Hypothalamus (tissue), 51 donors: ENCODE measurements at places on chromosomes 6 and 20.

DNA sequence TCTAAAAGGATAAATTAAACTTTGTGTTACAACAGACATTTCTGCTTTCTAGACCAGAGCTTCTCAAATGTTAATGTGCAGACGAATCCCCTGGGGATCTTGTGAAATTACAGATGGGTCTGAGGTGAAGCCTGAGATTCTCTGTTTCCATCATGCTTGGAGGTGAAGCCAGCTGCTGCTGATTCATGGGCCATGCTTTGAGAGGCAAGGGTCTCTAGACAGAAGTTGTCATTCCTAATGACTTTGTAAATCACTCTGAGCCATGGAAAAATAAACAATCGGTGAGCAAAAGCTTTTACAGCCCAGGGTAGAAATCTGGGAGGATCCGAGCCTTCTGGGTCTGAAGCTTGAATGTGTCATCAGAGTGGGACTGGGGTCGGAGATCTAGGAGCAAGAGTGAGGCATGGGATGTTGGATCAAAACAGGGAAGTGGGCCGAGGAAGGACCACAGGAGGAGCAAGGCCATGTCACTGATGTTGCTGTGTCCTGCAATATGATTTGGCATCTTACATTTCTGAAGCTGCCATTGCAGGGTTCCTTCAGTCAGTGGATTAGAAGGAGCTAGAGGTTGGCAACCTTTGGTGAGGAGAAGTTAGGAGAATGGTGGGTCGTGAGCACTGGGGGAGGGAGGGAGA lies 77.3 kb downstream of the TRMT11 start:
- DNase-seq: no peak

DNA sequence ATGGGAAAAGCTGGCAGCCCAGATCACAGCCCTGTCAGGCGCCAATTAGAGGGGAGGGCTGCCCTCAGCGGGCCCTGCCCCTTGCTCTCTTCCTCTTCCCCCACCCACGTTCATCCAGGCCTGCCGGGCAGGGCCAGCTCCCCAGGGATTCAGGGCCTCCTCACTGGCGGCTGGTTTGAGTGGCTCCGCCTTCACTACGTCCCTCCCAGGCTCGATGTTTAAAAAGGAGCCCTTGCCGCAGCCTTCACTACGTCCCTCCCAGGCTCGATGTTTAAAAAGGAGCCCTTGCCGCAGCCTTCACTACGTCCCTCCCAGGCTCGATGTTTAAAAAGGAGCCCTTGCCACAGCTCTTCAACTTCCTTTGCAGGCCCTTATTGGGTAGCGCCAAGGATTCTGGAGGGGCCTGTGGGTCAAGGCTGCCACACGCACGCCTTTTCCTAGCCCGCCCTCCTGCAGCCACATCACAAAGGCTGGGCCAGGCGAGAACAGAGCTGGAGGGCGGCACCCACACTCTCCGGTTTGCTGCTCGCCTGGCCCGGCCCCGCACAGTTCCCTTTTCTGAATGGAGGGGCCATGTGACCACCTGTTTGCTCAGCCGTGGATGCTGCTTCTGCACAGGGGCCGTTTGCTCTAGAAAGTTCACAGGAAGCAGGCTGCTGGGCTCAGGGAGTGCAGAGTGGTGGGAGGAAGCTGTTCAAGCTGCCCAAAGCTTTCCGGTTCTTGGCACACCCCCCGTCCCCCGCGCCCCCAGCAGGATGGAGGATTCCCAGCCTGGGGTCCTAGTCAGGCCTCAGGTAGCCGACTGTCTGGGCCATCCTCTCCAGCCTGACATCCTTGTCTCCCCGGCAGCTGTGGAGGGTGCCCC lies 1.6 kb downstream of the SLC17A9 start:
- peak; percentile 59 for DNase-seq

- no peak for DNase-seq
Observed at GRCh38 chr20:32069711-32070110, 17.7 kb downstream of the HCK start.

- peak; percentile 22 for DNase-seq
Observed at GRCh38 chr20:39986173-39986904, 702.7 kb downstream of the MAFB start.

GRCh38 chr6:15426901-15427300 lies 181.0 kb downstream of the JARID2 start:
- no peak for DNase-seq

GRCh38 chr6:38162493-38163185 lies 343.1 kb downstream of the ZFAND3 start:
- no peak for DNase-seq

DNA sequence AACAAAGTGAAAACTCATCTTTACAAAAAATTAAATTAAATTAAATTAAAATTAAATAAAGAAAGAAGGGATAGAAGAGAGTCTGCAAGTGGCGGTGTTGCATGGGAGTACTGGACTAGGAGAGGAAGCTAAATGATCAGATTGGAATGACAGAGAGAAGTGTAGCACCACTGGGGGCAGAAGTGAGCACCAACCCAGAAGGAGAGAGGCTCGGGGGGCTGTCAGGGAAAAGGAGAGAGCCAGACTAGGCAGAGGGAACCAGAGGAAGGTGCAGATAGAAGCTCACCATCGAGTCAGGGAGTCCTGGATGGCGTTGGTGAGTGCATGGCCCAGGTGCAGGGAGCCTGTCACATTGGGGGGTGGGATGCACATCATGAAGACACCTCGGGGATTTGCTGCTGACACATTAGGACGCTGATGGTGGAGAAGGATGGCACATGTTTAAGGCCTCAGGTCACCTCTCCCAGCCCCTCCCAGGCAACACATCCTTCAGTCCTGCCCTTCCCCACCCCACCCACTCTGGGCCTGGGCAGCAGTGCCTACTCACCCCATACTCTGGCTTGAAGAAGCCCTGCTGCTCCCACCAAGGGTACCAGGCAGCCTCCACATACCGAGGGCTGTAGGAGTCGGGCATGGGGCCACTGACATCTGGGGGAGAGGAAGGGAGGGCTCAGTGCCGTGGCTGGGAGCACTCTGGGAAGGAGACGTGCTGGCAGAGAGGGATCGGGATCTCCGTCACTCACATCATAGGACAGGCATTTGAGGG lies 4.0 kb downstream of the VARS1 start:
- peak; percentile 17 for DNase-seq

GRCh38 chr6:64782877-64783276 lies 924.1 kb downstream of the EYS start:
- no peak for DNase-seq

DNA sequence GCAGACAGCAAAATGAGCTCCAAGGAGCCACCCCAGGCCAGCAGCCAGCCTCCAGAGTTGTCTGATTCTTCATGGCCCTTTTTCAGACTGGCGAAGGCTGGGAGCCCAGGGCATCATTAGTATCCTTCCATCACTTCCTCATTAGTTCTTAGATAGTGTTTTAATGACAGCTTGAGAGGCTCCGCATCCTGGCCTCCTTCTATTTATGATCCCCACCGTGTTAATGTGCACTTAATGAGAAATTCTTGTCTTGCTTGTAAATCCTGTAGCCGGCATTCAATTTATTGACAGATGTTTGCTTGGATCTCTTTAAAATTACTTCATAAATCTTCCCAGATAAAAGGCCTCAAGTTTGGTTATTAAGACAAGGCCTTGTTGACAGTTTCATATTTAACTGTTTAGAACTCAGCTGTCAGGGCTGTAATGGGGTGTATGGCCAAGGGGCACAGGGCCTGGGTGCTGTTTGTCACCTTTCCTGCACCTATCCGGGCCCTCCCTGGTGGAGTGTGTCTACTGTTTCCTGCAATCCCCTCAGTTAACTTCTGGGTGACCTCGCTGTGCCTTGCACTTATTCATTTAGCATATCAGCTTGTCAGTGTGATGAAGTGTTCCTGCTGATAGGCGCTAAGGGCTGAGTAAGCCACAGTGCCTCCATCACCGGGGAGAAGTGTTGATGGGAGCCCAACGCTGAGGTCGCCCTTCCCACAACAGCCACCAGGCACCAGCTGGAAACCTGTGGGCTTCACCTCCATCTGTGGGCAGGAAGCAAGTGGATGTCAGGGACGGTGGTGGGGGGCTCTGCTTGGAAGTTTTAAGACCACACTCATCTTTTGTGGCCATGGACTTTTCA lies 169.3 kb downstream of the TSHZ2 start:
- DNase-seq: no peak

DNA sequence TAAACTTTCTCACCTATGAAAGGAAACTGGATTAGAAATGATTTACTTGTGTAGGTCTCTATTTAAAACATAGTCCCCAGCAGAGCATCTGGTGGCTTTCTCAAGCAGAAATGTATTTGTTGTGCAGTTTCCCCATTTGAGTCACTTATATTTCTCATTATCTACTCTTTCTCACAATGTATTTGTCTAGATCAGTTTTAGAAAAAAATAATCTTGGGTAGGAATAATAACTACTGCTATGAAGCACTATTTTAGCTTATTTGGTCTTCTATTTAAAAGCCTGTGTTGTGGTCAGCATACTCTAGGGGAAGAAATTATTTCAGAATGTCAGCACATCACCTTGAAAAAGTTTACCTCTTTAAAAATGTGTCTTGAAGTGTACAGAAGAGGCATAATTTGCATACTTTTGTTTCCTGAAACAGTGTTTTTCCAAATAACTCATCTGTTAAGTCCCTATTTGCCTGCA lies 60.9 kb upstream of the PRL start:
- no peak for DNase-seq

- DNase-seq: no peak
Observed at GRCh38 chr20:25287631-25288290, 39.9 kb downstream of the PYGB start.

DNA sequence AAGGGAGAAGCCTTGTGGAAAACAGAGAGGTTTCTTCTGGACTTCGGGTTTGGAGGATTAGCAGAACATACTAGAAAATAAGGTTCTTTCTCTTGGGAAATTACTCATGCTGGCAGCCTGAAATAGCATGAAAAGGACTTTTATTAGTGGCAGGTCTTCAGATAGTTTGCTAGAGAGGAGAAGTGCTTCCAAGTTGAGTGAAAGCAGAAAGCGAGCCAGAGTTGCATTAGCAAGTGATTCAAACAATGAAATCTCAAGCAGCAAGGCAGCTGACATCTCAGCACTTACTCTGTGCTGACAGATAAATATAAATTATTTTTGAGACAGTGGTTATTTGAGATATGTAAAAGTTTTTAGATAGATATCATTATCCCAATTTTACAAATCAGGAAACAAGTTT lies 91.9 kb downstream of the PLCB4 start:
- DNase-seq: no peak

GRCh38 chr6:84447651-84448050 lies 220.2 kb upstream of the CEP162 start:
- no peak for DNase-seq

DNA sequence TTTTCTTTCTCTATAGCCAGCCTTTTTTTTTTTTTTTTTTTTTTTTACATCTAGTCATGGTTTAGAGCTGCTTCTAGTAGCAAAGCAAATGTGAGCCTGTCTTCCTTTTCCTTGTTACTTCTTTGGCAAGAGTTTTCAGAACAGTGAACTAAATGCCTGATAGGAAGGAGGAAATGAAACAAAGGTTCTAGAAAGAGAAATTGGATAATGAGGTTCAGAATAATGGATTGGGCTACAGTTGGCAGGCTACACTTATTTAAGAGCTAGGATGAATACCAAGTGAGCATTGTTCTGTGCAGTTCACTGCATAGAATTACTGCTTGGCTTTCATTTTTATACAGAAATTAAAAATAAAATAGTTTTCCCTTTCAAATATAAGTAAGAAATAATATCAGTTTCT lies 78.6 kb downstream of the HIVEP1 start:
- no peak for DNase-seq

DNA sequence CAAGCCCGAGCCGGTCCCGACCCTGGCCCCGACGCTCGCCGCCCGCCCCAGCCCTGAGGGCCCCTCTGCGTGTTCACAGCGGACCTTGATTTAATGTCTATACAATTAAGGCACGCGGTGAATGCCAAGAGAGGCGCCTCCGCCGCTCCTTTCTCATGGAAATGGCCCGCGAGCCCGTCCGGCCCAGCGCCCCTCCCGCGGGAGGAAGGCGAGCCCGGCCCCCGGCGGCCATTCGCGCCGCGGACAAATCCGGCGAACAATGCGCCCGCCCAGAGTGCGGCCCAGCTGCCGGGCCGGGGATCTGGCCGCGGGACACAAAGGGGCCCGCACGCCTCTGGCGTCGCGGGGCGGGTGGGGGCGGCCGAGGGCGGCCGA lies 37.5 kb downstream of the YTHDF1 start:
- no peak for DNase-seq

GRCh38 chr6:336159-337114 lies 44.1 kb downstream of the DUSP22 start:
- DNase-seq: no peak

GRCh38 chr6:56172144-56172543 lies 75.2 kb downstream of the COL21A1 start:
- DNase-seq: no peak

- DNase-seq: no peak
Observed at GRCh38 chr6:38477680-38478260, 162.0 kb downstream of the BTBD9 start.

DNA sequence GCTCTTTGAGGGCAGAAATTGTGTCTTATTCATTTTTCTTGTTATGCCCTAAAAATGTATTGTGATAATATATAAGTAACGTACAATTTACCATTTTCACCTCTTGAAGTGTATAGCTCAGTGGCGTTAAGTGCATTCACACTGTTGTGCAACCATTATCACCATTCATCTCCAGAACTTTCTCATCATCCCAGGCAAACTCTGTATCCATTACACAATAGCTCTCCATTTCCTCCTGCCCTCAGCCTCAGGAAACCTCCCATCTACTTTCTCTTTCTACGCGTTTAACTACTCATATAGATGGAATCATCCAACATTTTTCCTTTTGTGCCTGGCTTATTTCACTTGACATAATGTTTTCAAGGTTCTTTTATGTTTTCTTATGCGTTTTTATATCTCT lies 184.6 kb downstream of the ESR1 start:
- no peak for DNase-seq

DNA sequence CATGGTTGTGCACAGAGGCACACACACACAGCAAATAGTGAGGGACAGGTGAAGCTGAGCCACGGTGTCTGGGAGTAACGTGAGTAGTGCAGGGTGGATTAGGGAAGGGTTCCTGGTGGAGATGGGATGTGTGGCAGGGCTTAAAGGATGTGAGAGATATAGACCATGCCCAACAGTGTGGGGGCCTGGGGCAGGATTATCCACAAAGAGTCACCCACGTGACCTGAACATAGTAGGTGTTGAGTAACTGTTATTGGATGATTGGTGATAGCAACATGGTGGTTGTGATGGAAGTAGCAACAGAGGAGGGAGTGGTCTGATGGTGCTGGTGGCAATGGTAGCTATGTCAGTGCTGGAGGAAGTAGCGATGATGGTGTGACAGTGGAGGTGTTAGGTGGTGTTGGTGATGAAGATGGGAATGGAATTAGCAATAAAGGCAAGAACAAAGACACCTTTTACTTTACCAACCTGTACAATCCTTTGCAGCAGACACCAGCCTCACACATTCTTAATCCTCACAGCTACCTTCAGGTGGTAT lies 135.1 kb downstream of the MRPL14 start:
- no peak for DNase-seq

- DNase-seq: no peak
Observed at GRCh38 chr6:37052027-37052628, 46.7 kb downstream of the FGD2 start.

- DNase-seq: no peak
Observed at GRCh38 chr6:28980852-28981430, 24.2 kb downstream of the ZNF311 start.

- no peak for DNase-seq
Observed at GRCh38 chr6:16765235-16765634, 4.0 kb upstream of the ATXN1 start.
